ENCODE measurements at places on chromosomes 7 and 10. TPM values are rescaled to one million over a fixed set of nuclear protein-coding genes. Genes with fewer than 3 reads are reported as not detected.

Gene C7orf57
- total RNA-seq, result 0.12 TPM

Gene LUC7L2
- 54.9 TPM for total RNA-seq

Gene SSC4D
- total RNA-seq, result 0.89 TPM

Gene PTF1A
- not detected for total RNA-seq

Gene CYP2W1
- not detected for total RNA-seq

Gene SPDYE16
- total RNA-seq, result not detected

Gene RBP3
- total RNA-seq, result not detected

Gene HTR7
- 0.21 TPM for total RNA-seq

Gene CREB5
- total RNA-seq, result 0.77 TPM

Gene CDHR1
- total RNA-seq, result not detected

Gene TRIL
- not detected for total RNA-seq

Gene MSMB
- total RNA-seq, result not detected

Gene ASIC3
- total RNA-seq, result 0.27 TPM

Gene CLCN1
- not detected for total RNA-seq

Gene GTF2I
- total RNA-seq, result 152 TPM

Gene ARID5B
- total RNA-seq, result 108 TPM

Gene TLX1
- total RNA-seq, result not detected

Gene EPHA1
- not detected for total RNA-seq

Gene ADAMTS14
- 0.02 TPM for total RNA-seq

Gene PRPS1L1
- total RNA-seq, result not detected
